ENCODE measurements at places on chromosomes 12 and 14. TPM values are rescaled to one million over a fixed set of nuclear protein-coding genes. Genes with fewer than 3 reads are reported as not detected.

DNA sequence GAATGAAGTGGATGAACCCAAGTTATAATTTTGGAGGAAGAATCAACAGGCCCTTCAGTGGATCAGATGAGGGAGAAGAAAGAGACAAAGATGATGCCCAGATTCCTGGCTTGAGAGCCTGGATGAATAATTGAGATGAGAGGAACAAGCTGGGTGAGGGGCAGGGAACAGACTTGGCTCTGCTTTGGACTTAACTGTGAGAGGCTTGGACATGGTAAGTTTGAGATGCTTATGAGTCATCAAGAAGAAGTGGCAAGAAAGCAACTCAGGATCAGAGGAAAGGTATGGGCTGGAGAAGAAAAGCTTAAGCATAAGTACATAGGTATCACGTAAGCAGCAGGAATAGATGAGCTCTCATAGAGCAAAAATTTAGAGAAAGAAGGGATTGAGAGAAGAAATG is 55.3 kb downstream of the FIGNL2 start:
- DNase-seq, result no peak

Gene GARIN6
- polyA plus RNA-seq, result not detected

Gene KRT79
- polyA plus RNA-seq, result not detected

Gene SIX4
- polyA plus RNA-seq, result 0.40 TPM

DNA sequence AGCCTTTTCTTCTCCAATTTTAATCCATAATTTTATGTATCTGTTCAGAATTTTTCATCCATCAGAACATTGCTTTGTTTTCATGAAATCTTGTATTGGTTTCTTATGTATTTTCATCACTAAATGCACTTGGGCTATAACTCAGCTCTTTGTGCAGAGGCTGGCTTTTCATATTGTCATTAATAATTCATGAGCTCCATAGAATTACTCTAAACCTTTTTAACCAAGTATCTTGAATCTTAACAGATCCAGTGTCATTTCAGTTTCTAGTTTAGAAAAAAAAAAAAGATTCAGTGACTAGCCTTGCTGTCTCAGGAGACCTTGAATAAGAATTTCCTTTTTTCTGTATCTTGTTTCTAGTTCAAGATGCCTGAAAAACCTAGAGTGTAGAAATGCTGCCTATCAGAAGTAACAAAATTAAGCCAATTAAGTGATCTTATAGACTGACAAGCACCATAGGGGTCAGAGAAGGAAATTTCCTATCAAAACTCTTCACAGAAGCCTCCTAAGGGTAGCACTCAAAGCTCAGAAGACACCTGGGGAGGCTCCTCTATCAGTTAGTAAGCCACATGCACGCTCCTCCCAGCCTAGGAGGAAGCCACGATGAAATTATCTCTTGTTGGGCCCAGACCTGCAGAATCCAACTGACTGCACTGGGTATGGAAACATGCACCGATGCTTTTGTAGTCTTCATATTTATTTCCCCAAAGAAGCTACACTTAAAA is 163.4 kb downstream of the KICS2 start:
- no peak for DNase-seq

DNA sequence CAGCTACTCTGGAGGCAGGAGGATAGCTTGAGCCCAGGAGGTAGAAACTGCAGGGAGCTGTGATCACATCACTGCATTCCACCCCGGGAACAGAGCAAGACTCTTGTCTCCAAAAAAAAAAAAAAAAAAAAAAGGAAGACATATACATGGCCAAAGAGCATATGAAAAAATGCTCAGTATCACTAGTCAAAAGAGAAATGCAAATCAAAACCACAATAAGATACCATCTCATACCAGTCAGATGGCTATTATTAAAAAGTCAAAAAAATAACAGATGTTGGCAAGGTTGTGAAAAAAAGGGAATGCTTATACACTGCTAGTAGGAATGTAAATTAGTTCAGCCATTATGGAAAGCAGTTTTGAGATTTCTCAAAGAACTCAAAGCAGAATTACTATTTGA is 174.8 kb upstream of the ATF7IP start:
- DNase-seq, result no peak

DNA sequence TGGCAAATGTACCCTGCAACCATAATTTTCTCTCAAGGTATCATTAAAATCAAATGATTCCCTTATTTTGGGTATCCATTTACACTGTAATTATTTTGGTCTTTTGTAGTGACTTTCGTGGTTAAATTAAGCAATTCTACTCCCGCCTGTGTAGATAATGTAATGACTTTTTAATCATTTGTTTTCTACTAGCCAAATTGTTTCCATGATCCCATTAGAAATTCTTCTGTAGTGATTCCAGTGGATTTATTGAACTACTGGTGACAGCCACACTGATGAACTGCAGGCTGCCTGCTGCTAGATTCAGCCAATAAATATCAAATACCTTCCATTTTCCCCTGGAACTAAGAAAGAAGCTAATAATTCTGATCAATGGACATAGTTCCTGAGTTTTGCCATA is 96.0 kb downstream of the WIF1 start:
- no peak for DNase-seq

Gene IL26
- polyA plus RNA-seq, result 0.10 TPM

DNA sequence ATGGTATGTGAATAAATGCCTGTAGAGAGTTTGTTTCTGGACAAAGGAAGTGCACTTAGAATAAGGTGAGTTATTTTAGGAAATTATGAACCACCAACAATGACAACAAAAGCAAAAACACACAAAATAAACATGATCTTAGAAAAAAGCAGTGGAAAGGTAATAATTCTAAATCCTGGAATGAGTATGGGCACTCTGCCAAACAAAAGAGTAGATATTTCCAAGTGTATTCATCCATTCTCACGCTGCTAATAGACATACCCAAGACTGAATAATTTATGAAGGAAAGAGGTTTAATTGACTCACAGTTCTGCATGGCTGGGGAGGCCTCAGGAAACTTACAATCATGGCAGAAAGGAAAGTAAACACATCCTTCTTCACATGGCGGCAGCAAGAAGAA is 269.3 kb upstream of the NPAS3 start:
- DNase-seq, result no peak

GRCh38 chr14:52427460-52427859 is 113.3 kb downstream of the PTGER2 start:
- DNase-seq, result no peak

DNA sequence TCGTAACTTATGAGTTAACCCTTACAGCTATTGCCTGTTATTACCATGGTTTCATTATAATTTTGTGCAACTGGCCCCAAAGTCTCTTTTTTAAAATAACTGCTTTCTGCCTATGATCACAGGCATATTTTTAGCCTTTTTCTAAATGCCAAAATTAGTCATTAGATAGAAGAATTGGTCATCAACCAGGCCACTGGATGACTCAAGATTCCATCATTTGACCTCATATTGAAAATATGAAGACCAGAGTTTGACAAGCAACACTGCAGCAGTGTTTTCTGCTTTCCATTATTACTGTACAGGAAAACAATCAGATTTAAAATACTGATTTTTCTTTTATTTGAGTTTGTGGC is 54.7 kb upstream of the OTOGL start:
- DNase-seq, result no peak

Gene PPP1R1A
- 17.2 TPM for polyA plus RNA-seq

DNA sequence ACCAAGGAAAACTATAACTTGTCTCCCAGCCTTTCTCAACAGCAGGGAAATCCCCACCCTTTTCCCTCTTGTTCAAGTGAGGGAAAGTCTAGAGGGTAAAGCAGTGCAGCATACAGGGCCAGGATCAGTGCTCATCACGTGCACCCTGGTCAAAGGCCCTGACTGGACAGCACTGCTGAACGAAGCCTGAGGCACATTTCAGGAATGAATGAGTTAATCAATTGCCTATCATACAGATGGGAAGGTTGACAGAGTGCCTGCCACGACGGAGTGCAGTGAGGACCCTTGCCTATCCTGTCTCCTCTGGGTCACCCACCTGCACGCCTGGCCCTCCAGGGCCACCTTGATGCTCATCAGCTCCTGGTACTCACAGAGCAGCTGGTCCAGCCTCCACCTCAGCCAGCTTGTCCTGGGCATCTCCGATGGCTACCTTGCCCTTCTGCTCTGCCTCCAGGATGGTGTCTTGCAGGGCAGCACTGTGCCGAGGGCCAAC is 11.7 kb upstream of the KRT73 start:
- DNase-seq, result no peak

DNA sequence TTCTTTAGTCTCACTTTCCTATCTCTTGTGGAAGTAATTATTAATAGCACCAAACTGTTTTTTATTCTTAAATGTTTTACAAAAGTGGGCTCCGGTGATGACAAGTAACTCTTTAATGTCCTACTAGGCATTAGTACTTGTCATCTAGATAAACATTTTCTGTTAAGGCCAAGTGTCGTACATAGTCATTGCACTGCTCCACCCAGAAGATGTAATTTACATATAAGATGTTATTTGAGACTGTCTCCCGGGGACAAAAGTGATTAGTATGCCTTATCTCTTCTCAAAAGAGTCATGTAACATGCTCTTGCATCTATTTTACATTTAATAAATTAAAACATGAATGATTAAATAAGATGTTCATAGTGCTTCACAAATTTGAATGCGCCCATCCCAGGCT is 88.4 kb downstream of the FLRT2 start:
- DNase-seq, result no peak

DNA sequence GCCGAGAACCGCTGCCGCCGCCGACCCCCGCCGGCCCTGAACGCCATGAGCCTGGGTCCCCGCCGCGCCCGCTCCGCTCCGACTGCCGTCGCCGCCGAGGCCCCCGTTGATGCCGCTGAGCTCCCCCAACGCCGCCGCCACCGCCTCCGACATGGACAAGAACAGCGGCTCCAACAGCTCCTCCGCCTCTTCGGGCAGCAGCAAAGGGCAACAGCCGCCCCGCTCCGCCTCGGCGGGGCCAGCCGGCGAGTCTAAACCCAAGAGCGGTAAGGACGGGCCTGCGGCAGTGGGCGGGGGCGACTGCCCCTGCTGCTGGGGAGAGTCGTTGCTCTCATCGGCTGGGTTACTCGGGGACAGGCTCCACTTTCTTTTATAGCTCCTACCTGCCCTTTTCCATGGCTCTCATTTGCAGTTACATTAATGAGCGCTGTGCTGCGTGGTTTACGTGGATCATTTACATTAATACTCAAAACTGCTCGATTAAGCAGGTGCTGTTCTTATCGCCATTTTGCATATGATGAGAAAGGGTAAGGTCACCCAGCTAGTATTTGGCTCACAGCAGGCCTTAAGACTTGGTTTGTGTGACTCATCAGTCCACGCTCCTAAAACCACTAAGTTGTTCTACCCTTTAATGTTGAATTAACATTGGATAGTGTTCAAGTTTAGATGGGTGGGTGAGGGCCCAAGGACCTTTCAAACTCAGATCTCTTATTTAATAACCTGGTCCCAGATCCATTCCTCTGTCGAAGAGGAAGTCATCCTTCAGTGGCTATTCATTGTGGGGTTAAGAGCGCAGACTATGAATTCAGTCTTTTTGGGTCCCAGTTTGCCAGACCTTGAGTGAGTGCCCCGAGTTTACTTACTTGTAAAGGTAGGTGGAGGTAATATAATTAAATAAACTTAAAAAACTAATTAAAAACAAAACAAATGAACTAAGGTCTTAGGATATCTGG is 823 bp downstream of the RNF10 start:
- peak; percentile 79 for DNase-seq

Gene SLC35F4
- 0.09 TPM for polyA plus RNA-seq

Gene HOXC4
- 14.0 TPM for polyA plus RNA-seq

- DNase-seq, result no peak
Measured at GRCh38 chr12:10031771-10032175, 1.3 kb downstream of the CLEC9A start.

DNA sequence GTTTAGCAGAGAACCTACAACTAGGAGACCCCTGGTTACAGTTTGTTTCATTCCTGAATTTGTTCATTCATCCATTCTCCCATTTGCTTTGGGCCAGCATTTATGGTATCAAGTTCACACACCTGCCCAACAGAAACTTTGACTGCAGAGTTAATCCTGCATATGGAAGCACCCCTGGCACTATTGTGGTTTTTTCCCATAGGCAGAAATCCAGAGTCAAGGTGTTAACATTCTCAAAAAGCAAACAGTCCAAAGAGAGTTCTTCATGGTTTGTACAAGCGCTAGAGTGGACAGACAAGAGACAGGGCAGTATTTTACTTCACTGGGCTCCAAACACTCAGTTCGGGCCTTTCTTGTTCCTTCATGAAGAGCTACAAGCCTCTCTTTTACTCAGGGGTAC is 51.9 kb downstream of the KCNK10 start:
- DNase-seq, result no peak

DNA sequence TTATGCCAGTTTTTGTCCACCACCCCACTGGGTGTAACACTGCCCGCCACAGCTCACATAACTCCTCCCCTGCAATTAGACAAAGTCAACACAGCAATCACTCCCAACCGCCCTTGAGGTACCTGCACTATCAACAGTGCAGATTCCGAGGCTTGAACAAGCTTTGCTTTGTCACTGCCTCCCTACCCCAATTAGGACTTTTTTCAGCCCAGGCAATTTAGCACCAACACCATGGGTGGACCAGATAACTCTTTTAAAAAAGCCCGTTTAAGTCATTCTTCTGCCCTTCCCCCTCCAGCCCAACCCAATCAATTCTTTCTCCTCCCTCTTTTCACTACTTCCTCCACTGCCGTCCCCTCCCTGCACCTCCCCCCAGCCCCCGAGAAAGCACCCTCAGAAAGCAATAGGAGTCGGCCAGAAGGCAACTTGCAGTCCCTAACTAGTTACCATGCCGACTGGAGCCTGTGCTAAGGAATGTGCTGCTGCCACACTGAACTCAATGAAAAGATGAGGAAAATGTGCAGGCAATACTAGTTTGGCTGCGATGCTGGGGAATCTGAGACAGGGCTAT is 45.7 kb upstream of the OTX2 start:
- peak; percentile 48 for DNase-seq

- peak; percentile 48 for DNase-seq
Measured at GRCh38 chr14:74501135-74501614, 7.6 kb downstream of the ISCA2 start.

DNA sequence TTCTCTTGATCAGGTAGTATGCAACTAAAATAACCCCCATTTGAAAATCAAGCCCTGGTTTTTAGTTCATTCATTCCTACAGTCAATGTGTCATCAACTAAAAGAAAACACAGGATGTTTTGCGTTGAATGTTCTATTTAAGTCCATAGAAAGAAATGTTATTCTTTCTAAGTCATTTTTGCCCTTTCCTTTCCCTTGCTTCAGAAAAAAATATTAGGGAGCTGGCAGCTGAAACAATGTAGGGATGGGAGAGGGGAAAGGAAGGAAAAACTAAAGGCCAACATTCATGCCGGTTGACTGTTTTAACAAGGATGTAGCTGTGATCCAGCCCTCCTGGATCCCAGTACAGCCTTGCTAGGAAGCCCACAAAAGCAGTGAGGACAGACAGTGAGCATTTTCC is 155.1 kb downstream of the BTG1 start:
- no peak for DNase-seq

DNA sequence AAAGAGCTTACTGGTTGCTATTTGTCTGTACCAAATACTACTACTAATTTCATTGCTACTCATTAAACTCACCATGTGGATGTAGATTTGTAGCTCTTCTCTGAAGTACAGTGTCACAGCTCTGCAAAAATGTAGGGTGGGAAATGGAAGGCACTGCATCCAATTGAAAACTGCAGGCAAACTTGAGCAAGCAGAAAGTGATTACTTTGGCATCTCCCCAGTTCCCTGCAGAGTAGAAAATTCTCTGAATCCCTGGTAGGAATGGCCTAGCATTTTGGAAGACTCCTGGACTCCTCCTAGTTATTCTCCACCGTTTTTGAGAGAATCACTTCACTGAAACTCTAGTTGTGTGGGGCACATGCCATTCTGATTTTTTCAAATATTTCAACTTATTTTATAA is 239.1 kb downstream of the DIO2 start:
- DNase-seq, result no peak

All from large intestine (tissue), 12 donors.